ENCODE measurements at places on chromosomes 2 and 18. TPM values are rescaled to one million over a fixed set of nuclear protein-coding genes. Genes with fewer than 3 reads are reported as not detected.

- DNase-seq: no peak
Observed at GRCh38 chr2:236616624-236617023, 47.0 kb downstream of the ACKR3 start.

DNA sequence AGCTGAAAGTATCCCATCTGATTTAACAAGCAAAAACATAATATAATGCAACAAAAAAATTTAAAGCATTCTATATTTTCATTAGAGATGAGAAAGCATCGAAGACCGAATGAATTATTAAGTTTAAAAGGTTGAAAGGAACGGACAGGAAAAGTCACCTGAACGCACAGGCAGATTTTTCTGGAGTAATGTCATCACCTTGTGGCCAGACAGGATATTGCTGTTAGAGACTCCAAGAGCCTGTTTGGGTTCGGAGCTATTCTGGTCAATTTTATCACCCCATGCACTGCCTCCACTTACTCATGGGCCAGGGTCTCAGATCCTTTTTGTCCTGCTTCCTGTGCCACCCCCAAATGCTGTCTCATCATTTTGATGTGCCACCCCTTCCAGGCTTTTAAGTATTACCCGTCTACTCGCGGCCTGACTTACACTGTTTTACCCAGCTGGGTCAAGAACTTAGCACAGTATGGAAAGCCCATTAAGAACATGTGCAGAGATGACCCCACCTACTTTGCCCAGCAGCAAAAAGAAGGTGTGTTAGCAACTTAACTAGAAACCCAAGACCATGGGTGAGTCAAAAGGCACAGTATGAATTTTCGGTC lies 27.3 kb downstream of the GKN2 start:
- DNase-seq: peak; percentile 44

- DNase-seq: no peak
Observed at GRCh38 chr2:37573451-37574388, 97.7 kb downstream of the CDC42EP3 start.

DNA sequence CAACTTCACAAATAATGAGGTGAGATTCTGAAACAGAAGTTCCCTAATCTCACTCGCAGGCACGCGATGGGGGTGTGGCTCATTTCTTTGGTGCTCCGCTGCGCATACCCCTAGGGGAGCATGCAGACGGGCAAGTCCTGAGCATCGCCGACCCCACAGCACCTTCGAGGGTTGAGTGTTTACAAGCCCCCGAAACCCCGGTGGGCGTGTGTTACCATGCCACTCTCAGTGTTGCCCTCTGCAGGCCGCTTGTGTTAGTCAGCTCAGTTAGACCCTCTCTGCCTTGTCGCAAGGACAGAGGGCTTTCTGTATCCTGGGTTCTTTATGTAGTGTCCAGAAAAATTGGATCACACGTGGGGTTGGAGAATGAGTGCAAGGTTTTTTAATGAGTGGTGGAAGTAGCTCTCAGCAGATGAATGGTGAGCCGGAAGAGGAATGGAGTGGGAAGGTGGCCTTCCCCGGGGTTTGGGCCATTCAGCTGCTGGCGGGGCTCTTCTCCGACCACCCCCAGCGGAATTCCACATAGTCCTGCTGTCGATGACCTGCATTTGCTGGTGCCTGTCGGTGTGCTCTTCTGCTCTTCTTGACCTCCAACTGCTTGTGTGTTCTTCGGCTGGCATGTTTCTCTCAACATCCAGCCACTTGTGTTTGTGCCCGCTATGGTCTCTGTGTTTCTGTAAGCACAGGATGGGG lies 191.3 kb downstream of the RPRM start:
- no peak for DNase-seq

GRCh38 chr2:113700186-113700841 lies 56.1 kb downstream of the SLC35F5 start:
- no peak for DNase-seq

DNA sequence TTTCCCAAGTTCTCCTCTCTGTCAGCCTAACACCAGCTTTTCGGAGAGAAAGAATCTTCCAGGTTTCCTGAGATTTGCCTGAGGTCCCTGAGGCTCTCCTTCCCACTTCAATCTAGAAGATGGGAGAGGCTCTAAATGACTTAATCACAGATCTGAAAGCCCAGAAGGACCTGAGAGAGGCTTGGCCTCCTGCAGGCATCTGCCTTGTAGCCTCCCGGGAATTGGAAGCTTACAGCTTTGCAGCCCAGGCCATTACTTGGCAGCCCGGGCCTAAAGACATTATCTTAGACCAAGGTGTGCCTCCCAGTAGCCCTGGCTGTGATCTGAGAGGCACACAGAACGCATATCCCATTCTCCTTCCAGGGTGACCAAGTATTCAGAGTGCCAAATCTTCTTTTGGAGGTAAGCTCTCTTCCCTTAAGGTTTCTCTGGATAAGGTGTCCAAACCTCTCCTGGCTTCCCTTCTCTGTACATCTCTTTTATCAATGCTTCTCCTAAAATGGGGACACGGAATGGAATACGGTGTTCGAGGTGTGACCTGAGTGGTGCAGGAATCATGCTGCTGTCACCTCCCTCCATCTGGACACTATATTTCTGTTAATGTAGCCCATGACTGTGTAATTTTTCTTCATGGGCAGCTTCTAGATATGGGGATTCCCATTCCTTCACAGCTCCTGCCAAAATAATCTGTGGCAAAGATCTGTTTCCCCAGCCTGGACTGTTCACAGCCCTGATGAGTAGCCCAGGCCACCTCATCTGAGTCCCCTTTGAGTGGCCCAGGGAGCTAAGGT lies 16.0 kb downstream of the CTIF start:
- DNase-seq: no peak

Gene VWA3B
- polyA plus RNA-seq: 4.6 TPM

Gene PAX8
- polyA plus RNA-seq: 12.4 TPM

DNA sequence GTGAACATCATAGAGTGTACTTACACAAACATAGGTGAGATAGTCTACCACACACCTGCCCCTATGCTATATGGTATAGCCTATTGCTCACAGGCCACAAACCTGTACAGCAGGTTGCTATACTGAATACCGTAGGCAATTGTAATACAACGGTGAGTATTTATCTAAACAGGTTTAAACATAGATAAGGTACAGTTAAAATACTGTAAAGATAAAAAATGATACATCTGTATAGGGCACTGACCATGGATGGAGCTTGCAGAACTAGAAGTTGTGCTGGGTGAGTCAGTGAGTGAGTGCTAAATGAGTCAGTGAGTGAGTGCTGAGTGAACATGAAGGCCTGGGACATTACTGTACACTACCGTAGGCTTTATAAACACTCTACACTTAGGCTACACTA lies 267.0 kb upstream of the HS6ST1 start:
- no peak for DNase-seq

DNA sequence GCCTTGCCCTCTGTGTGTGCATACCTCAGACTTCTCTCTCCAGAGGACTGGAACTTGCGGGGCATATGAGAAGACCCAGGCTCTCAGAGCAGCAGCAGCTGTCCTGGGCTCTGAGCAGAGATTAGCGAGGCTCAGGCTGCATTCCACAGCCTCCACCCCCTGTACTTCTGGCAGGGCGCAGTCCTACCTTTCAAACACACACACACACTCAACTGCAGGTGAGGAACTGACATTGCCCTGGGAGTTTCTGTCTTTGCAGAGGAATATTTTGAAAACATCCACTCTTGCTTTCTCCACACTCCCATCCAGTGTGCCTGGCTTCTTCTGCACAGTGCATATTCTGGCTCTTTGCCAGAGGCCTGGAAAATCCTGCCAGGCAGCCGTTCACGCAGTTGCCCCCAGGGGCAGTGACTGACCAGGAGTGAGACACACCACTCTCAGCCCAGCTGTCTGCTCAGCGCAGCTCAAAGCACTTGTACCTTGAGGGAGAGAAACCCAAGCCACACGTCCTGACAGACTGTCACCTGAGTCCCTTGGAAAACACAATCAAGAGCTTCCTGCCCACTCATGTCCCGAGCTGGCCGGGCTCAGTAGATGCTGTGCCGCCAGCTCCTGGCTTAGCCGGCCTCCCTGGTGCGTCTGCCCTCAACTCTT lies 460.8 kb downstream of the RNF144A start:
- peak; percentile 70 for DNase-seq

DNA sequence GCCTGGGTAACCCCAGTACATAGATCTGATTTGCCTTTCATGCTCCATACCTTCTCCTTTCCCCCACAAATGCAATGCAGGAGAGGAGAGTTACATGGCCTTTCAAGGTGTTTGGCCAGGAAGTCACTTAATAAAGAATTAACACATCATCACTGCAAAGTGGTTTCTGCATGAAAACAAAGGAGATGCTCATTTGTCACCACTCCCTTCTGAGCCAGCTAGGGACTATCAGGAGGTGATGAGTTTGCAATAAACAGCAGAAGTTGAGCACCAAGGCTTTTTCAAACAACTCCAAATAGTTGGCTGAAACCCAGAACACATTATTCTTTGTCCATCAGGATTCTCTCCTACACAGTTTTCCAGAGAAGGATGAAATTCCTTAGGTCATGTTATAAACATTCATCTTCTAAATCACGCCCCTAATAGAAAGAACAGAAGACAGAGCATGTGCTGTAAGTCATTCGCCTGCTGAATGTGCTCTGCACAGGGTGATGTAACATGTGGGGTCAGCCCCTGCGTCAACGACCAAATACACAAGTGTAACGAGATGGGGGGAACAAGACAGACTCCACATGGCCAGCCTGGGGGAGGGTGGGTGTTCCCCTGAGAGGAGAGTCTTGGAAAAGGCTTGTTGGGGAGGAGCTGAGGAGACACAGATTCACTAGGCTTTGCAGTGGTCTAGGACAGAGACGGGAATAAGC lies 87.3 kb upstream of the RMDN2 start:
- DNase-seq: no peak

DNA sequence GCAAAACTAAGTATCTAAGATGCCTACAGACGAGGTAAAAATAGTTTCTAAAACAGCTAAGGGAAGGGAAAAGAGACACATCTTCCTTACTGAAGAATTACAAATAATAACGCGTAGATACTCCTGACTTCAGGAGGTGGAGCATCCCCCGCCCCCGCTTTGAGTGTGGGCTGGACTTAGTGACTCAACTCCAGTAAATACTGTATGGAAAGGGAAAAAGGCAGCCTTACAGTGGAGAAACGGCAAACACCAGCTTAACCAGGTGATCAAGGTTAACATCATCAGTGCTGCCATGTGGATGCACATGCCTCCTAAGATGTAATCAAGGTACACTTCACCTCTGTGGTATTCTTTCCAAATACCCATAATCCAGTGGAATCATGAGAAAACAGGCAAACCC lies 47.9 kb downstream of the HADHB start:
- DNase-seq: no peak

Gene SIGLEC15
- polyA plus RNA-seq: 0.27 TPM

Gene SPC25
- polyA plus RNA-seq: 10.1 TPM

Gene TDRD15
- not detected for polyA plus RNA-seq

Gene POTEE
- 0.07 TPM for polyA plus RNA-seq

DNA sequence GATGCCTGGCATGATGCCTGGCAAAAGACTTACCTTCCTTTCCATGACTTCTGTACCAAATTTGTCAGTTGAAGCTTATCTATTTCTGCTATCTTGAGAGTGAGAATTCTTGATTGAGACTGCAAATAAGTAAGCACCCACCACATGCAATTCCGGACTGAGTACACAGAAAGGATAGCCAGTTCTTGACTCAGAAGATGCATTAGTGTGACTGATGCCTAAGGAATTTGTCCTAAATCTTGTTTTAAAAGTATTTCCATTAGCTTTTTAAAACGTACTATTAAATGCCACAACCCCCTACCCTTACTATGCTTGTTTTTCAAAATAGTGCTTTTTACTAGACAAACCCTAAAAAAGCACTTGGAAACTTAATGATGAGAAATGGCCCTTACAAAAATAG lies 545 bp downstream of the MPP4 start:
- DNase-seq: no peak
